ENCODE measurements at places on chromosomes 12 and 14.

DNA sequence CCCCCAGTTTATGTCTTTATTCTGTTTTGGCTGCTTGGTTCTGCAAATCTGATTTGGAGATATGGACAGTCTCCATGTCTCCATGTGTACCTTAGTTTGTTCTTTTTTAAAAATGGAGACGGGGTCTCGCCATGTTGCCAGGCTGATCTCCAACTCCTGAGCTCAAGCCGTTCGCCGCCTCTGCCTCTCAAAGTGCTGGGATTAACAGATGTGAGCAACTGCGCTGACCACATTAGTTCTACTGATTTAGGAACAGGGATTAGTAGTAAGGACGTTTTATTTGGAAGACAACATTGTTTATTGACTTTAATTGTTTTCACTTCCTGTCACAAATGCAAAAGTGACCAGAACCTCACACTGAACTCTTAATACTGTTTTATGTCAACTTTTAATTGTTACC lies 14.7 kb downstream of the AEBP2 start:
- DNase-seq, result no peak

- DNase-seq, result no peak
Observed at GRCh38 chr12:93059925-93060665, 131.0 kb upstream of the EEA1 start.

- no peak for DNase-seq
Observed at GRCh38 chr14:58060077-58060476, 91.9 kb downstream of the ARMH4 start.

DNA sequence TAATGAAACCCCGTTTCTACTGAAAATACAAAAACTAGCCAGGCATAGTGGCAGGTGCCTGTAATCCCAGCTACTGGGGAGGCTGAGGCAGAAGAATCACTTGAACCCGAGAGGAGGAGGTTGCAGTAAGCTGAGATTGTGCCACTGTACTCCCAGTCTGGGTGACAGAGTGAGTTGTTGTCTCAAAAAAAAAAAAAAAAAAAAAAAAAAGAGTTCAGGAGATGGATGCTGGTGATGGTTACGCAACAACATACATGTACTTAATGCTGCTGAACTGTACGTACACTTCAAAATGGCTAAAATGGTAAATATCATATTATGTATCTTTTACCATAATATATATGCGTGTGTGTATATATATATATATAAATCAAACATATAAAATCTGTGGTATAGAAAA lies 29.0 kb downstream of the ACTN1 start:
- DNase-seq, result no peak

DNA sequence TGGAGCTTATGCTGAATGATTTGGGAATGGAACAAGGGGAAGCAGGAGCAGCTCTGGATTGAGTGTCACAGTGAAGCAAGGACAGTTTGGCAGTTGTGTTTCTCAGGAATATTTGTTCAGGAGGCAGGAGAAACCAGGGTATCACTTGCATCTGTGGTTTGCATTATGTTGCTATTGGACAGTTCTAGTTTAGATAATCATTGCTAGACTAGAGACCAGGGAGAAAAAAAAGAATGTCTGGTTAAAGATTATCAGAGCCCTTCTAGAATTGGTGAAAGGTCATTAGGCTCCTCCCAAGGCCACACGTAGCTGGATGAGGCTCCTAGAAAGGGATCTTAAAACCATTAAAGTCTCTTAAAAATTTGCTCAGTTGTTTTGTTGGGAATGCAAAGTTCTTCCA lies 17.0 kb upstream of the SRSF5 start:
- no peak for DNase-seq

Measured in T-cell (primary cell).